ENCODE measurements at places on chromosomes 5 and 9.
A peak's percentile ranks its signal among the peaks of the same experiment; 100 is the strongest.

- no peak for DNase-seq
These were observed 41.7 kb upstream of the CEP72 start for GRCh38 chr5:570446-570845.

DNA sequence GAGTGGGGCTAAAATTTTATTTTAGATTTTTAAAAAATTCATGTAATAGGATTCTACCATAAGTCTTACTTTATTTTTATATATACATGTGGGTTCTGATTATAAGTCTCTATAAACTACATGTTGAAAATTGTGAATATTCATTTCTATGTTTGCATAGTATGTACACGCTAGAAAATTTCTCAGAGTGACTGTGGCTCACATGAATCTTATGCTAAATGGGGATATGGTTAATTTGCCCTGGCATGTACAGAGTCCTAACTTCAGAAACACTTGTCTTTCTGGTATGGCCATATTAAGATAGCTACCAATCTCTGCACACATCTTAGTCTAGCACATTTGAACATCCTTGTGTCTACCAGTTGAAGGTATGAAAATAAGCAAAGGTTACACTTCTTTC lies 154.8 kb downstream of the FBXL7 start:
- DNase-seq = no peak

DNA sequence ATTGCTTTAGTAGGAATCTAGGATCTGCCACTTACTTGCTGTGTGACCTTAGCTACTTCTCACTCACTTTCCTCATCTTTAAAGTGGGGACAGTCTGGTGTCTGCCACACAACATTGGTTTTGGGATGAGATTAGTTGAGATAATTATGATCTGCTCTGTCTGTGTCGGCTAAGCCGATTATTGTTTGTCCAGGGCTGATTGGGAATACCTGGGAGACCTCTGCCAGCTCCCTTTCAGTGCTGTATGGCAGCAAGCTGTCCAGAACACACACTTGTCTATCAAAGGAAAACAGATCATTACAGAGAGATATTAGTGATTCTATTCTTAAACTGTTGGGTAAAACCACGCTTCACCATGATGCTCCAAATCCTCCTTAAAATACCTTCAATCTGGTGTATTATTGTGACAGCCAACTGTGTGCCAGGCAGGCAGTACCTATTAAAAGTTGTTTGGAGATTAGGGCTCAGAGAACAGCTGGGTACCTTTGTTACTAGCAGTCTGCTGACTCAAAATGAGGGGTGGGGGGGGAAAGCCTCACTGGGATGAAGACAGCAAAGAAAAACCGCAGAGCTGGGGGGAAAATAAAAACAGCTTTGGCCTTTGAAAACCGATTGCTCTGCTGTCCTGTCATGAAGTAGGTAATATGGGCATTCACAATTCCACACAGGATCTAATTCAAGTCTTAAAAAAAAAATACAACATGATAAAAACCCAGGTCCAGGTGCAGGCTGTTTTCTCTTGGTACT lies 458.4 kb upstream of the C9orf72 start:
- DNase-seq = no peak

- DNase-seq = no peak
These were observed 104.3 kb upstream of the FSTL4 start for GRCh38 chr5:133716532-133717183.

- no peak for DNase-seq
These were observed 3.0 kb upstream of the RPL26L1 start for GRCh38 chr5:172956228-172956627.

DNA sequence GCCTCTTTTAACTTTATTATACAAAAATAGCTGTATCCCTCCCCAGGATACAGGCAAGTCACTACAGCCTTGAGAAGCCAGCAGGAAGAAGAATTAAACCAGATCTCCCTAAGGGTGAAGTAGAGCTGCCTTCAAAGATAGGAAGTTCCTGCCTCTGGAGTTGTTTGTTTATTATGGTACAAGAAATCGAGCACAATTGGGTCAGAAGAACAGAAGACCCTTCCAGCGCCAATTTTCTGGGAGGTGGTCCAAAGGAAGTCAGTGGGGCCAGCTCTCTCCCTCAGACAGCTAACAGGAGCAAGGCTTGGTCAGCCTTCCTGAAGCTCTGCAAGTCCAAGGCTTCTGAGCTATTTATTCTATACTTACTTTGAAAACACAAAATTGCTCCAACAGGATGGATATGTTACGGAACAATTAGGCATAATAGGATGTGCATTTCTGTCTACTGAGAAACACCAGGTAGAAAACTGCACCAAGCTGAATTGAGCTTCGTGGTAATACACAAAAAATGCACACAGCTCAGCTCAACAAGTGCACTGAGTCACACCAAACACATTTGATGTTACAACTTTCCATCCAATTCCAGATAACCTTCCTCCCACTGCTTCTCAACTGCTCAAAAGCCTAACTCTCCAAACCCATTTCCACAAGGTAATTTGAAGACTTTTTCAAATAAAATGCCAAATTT lies 16.0 kb downstream of the SERINC5 start:
- no peak for DNase-seq

DNA sequence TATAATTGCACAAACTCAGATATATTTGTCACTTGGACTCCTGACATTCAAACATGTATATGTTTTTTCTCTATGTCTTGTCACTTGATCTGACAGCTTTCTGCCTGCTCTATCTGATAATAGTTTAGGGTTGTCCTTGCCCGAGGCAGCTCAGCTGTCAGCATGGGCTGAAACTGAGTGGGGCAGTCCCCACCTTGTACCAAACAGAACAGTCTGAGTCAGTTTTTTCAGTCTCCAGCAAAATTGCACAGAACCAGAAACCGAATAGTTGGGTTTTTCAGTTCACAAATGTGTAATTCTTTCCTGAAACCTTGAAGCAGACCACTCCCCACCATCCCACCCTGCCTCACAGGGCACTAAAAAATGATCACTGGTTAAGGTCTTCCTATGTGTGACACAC lies 9.5 kb upstream of the HAND1 start:
- no peak for DNase-seq

GRCh38 chr5:131389096-131389868 lies 125.4 kb downstream of the CDC42SE2 start:
- DNase-seq = no peak

- DNase-seq = no peak
These were observed 12.4 kb downstream of the PTGS1 start for GRCh38 chr9:122382901-122383850.

DNA sequence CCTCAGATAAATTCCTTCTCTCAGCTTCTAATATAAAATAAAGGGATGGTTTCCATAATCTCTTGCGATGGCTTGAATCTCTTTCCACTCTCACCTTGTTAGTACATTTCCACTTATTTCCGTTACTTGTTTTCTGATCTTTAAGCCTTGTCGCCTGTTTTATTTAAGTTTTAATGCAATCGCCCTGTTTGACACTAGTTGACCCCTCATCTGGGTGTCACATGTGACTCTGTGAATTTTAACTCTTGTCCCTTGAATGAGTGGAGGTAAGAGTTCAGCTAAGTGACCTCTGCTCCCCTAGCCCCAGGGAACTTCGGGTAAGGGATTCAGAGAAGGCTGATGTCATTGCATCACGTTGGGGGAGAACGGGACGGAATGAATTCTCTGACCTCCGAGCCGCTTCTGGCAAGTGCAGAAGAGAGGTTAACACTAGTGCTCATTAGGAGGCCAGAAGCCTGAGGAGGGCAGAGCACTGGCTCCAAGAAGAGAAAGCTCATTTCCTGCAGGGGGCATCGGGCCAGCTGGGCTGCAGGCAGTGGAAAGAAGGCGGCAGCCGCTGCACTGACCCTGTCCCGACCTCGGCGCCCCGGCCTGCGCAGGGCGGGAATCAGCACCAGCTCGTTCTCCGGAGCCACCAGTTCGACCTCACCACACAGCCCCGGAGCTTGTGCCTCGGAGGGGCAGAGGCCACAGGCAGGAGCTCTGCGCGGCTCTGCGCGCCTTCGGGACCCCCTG lies 569 bp downstream of the HINT2 start:
- DNase-seq = no peak

- peak; percentile 72 for DNase-seq
These were observed 86.8 kb upstream of the OSMR start for GRCh38 chr5:38758774-38759600.

DNA sequence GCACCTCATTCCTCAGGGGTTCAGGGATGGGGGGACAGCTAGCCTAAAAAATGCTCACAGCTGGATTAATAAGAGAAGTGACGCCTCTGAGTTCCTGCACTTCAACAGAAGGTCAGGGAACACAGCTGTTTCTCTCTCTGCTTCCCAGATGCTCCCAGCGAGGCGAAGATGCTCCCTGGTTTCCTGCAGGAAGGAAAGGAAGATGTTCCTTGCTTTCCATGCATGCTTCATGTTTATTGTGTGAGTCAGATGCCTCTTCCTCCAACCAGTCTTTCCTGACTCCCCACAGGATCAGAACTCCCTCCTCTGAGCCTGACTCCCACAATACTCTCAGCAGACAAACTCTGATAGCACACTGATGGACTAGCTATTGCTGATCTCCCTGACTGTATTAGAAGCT lies 71.9 kb downstream of the MFAP3 start:
- DNase-seq = no peak

DNA sequence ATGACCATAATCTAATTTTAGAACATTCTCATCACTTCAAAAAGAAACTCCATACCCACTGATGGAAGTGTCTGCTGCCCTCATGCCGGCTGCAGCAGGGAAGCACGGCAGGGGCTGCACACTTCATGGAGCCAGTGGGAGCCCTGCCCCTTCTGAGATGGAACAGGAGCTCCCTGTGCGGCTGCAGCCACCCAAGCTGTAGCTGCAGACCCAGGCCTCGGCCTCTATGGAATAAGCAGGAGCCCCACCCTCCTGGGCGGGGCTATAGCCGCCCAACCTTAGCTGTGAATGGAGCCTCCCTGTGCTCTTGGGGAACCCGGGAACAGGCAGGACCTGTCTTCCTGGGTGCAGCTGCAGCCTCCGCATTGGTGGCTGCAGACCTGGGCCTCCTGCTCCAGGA lies 128.5 kb downstream of the NUDT12 start:
- no peak for DNase-seq

- DNase-seq = no peak
These were observed 20.7 kb downstream of the LHX2 start for GRCh38 chr9:124032247-124032646.

- no peak for DNase-seq
These were observed 38.7 kb upstream of the UBAP2 start for GRCh38 chr9:34087370-34087769.

DNA sequence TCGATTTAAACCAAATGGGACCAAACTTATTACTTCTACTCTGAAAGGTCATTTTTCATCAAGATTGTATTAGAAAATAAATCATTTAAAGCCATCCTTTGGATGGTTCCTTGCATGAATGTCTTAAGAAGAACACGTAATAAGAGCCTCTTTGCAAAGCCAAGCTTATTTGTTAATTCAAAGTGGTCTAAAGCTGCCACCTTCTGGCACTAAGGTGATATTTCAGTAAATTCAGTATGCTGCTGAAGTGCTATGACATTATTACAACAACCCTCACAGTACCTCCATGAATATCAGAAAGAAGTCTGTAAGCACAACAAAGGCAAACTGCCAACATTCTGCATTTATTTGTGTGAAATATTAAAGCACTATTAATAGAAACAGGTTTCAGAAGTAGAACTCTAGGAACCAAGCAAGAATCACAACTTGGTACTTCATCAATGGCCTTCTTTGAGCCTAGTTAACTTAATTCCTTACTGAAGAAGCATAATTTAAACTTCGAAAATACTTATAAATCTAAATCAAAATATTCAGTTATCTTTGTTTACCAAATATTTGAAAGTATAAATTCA lies 53.1 kb upstream of the TYRP1 start:
- peak; percentile 34 for DNase-seq

GRCh38 chr5:132595624-132596023 lies 38.8 kb downstream of the RAD50 start:
- DNase-seq = no peak

- no peak for DNase-seq
These were observed 32.2 kb upstream of the ROPN1L start for GRCh38 chr5:10409504-10409903.

GRCh38 chr5:56102889-56103288 lies 108.1 kb upstream of the IL6ST start:
- no peak for DNase-seq

GRCh38 chr5:17212996-17213395 lies 4.4 kb upstream of the BASP1 start:
- no peak for DNase-seq

DNA sequence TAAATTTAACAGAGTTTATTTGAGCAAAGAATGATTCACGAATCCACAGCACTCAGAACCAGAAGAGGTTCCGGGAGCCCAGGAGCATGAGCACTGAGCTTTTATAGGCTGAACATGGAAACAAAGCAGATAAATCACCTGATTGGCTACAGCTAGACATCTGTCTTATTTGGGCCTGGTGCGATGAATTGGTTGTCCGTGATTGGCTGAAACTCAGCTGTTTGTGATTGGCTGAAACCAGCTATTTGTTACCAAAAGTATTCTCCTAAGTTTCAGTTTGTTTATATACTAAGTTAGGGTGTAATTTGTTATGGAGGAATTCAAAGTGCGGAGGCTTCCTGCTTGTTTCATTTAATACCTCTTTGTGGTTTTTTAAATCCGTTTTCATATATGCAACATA lies 15.8 kb upstream of the LCP2 start:
- no peak for DNase-seq

DNA sequence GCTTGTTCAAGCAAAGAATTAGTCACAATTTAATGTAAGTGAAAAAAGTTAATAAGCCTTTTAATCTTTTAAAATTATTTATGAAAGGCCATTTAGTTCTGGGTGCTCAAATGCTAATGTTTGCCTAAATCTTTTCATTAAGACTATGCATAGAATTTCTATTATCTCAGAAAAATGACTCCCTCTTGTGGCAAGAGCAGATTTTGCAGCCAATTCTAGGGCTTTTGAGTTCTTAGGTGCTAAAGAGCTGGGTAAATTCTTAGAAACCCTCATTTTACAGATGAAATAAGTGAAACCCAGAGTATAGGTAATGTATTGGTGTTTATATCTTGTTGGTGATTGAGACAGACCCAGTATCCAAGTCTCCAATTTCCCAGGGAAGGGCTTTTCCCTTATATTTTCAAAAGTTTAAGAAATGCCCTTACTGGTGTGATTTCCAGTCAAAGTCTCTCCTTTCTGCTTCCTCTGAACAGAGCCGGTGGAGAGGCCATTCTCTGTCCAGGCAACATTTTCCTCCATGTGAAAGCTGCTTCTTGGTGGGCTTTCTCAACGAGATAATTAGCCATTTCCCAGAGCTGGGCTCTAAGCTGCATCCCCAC lies 24.1 kb upstream of the PCSK5 start:
- peak; percentile 20 for DNase-seq

GRCh38 chr5:33102551-33102950 lies 338.2 kb upstream of the TARS1 start:
- DNase-seq = no peak

DNA sequence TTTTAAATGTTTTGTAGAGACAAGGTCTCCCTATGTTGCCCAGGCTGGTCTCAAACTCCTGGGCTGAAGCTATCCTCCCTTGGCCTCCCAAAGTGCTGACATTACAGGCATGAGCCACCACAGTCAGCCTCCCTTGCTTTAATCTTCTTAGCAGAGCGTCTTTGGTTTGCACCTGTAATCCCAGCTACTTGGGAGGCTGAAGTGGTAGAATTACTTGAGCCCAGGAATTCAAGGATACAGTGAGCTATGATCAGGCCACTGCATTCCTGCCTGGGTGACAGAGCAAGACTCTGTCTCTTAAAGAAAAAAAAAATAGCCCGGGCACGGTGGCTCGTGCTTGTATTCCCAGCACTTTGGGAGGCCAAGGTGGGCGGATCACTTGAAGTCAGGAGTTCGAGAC lies 27.8 kb downstream of the UBE2D2 start:
- no peak for DNase-seq

All from fibroblast of skin of left quadriceps (primary cell).